Upper lobe of right lung (tissue), 1 donor: ENCODE measurements at places on chromosomes 5 and 9. TPM values are rescaled to one million over a fixed set of nuclear protein-coding genes. Genes with fewer than 3 reads are reported as not detected.

DAPK1 gene
- 168 TPM for total RNA-seq

LVRN gene
- total RNA-seq: 0.20 TPM

PCDHGA4 gene
- total RNA-seq: 3.9 TPM

LIFR gene
- 151 TPM for total RNA-seq

GADD45G gene
- 19.8 TPM for total RNA-seq

GPR150 gene
- total RNA-seq: 0.49 TPM

FCN1 gene
- total RNA-seq: 63.0 TPM

NR2F1 gene
- 83.2 TPM for total RNA-seq

AJM1 gene
- total RNA-seq: 2.7 TPM

TMC1 gene
- not detected for total RNA-seq

TLN1 gene
- 439 TPM for total RNA-seq

GABRA6 gene
- not detected for total RNA-seq

WNK2 gene
- 0.35 TPM for total RNA-seq

CCNO gene
- not detected for total RNA-seq

GDA gene
- 0.20 TPM for total RNA-seq

NDUFA8 gene
- 41.5 TPM for total RNA-seq

MARCOL gene
- total RNA-seq: not detected

PDE6A gene
- 0.09 TPM for total RNA-seq

TBC1D9B gene
- total RNA-seq: 92.4 TPM

DMRT2 gene
- 0.46 TPM for total RNA-seq

FBP1 gene
- 357 TPM for total RNA-seq
